ENCODE measurements at places on chromosomes 2 and 18. TPM values are rescaled to one million over a fixed set of nuclear protein-coding genes. Genes with fewer than 3 reads are reported as not detected.

ORC4 gene
- total RNA-seq, result 34.9 TPM

ICOS gene
- total RNA-seq, result not detected

ARHGEF4 gene
- total RNA-seq, result 2.7 TPM

GTF2A1L gene
- not detected for total RNA-seq

- no peak for DNase-seq
Observed at GRCh38 chr2:148926981-148927401, 52.0 kb downstream of the KIF5C start.

GRCh38 chr18:58541789-58542425 lies 87.0 kb downstream of the ALPK2 start:
- DNase-seq, result no peak

DNA sequence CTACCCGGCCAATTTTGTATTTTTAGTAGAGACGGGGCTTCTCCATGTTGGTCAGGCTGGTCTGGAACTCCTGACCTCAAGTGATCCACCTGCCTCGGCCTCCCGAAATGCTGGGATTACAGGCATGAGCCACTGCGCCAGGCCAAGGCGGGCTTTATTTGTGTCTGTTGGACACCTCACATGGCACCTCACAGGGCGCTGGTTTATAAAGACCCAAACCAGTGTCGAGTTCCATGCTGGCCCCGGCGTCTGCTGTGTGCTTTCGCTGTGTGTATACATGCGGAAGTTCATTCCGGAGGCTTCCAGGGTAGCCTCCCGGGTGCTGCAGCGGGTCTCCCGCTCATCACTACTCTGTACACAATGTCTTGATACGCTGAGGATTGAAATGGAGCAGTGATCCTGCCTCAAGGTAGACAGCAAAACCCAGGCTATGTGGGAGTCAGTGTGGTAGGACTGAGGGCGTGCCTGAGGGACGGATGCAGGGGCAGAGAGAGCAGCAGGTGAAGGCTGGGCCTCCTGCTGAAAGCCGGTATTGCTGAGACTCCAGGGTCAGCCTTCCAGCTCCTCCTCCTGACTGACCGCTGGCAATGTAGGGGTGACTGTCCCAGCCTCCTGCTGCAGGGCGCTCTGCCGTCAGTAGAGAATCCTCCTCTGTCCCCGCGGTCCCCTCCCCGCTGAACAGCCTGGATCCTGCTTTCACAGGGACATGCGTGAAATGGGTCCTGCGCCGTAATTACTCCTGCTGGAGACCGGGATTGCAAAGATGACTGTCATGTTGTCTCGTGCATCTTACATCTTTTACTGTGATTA lies 22.7 kb downstream of the LDLRAD4 start:
- no peak for DNase-seq

GRCh38 chr18:9017167-9017904 lies 85.2 kb upstream of the NDUFV2 start:
- peak; percentile 94 for DNase-seq

- DNase-seq, result peak; percentile 85
Observed at GRCh38 chr2:9378433-9379390, 44.6 kb downstream of the ITGB1BP1 start.

DNA sequence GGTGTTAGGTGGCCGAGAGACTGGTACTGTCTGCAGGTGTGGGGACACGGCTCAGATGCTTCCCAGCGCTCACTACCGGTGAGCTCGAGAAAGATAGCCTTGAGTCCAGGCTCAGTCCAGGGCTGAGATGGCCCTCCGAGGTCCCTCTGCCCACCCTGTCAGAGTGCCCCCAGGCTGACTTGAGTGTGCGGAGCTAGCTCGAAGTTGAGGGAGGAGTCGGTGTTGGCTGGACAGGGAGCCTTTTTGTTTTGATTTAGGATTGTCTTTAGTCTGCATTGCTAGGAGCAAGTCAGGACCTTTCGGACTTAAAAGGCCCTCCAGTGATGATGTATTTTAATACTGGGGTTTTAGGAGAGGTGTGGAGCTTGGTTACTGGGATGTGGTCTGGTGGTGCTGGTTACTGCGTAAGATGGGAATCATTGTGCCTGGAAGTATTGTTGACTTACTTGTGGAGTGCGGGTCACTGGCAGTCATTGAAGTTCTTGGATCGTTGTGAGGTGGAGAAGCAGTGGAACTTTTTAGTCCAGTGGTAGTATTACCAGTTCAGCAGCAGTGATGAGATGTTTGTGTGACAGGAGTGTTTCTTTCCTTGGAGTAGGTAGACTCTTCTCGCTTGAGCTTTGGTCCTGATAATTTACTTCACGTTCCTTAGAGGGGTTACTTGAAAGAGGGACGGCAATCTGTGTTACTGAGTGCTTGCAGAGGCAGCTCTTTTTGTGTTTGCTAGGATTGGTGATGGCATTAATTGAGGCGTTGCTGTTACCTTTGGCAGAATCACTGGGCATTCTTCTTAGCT lies 633 bp downstream of the KIAA1328 start:
- no peak for DNase-seq

GRCh38 chr2:7759898-7760297 lies 842.7 kb downstream of the RNF144A start:
- DNase-seq, result no peak

DNA sequence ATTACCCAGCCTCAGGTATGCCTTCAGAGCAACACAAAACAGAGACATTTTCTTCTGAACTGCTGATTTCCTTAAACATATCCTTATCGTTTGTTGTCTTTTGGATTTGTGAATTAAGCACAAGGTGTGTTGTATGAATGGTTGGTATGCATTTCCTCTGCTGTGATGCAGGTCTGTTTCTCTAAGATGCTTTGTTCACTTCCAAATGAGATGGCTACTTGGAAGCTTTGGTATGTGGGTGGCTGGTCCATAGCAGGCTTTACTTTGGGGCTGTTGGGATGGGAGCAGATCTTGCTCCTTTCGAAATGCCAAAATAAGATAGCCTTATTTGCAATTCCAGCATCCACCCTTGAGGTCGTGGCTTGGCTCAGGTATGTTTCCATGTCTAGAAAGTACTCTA lies 257.2 kb downstream of the INSIG2 start:
- no peak for DNase-seq

DNA sequence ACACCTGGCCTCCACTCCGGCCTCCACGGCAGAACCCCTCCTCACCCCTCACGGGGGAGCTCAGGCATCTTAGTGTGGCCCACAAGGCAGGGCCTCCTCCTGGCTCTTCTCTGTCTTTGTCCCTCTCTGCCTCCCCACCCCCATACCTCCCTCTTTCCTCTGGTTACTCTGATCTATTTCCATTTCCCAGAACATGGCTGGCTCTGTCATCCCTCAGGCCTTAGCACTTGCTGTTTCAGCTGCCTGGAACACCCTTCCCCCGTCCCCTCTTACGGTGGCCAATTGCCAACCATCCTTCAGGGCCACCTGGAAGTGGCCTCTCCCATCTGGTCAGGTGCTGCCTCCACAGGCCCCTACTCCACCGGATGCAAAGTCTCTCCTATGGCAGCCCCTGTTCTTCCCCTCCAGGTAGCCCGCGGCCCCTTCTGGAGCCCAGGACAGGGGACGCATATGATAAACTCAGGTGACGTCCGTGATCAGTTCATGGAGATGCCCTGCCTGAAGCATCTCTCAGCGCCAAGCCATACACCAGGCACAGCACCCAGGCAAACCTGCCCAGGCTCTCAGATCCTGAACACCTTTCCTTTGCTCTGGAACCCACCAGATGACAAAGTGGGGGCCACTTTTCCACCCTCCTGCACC lies 3.6 kb upstream of the ECEL1 start:
- DNase-seq, result peak; percentile 34

- DNase-seq, result no peak
Observed at GRCh38 chr2:186593523-186593922, 3.7 kb downstream of the ITGAV start.

- peak; percentile 91 for DNase-seq
Observed at GRCh38 chr2:3423492-3424170, 44.1 kb downstream of the TRAPPC12 start.

GRCh38 chr18:23580677-23581367 lies 5.5 kb downstream of the NPC1 start:
- no peak for DNase-seq

- DNase-seq, result peak; percentile 59
Observed at GRCh38 chr2:157087373-157088002, 170.0 kb upstream of the GALNT5 start.
